ENCODE measurements at places on chromosomes 2 and 18. TPM values are rescaled to one million over a fixed set of nuclear protein-coding genes. Genes with fewer than 3 reads are reported as not detected.
A peak's percentile ranks its signal among the peaks of the same experiment; 100 is the strongest.

DNA sequence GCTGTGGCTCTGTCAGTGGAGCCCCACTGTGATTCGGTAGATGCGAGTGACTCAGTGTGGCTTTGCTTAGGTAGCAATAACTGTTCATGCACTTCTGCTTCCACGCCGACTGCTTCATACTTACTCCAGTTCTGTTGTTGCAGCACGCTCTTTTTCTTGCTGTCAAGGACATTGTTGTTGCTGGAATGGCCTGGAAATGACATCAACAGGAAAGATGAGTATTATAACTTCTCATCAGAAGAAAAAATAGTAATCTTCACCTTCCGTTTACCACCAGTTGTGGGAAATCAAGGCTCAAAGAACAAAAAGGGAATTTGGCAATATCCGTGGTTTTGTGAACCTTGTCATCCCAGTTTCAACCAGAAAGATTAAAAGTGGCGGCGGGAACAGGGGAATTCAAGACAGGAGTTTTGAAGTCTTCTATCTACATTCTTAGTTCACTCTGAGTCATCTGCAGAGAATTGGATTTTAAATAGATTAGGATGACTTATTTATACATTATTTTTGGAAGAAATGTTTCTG, 8.3 kb downstream of the TM4SF20 start:
- no peak for DNase-seq

GRCh38 chr2:99900556-99900955, 241.8 kb downstream of the AFF3 start:
- DNase-seq = no peak

DNA sequence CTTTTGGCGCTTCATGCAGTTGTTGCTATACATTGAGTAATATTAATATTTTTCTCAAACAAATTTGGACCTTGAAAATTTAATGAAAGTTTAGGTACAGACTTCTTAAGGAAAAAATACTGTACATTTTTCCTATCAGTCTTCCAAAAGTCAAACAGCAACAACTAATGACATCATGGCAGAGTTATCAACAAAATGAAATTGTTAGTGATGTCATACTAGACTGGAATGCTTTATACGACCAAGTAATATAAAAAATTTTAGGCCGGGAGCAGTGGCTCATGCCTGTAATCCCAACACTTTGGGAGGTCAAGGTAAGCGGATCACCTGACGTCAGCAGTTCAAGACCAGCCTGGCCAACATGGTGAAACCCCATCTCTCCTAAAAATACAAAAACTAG, 12.0 kb upstream of the STPG4 start:
- DNase-seq = no peak

DNA sequence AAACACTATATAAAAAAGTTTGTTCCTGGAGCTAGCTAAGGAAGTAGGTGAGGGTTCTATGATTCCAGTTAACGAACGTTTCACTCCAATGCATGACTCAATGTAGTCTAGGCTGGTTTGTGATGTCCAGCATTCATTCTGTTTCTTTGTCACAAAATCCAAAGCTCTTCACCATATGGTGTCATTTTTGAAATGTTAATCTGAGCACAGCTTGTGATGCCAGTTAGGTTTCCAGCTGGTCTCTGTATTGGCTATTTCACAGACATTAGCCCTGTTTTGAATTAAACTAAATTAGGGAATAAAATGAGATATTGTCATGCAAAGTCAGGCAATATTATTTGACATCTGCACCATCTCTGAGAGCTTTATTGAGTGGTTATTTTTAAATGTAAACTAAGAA, 159.4 kb downstream of the RBM43 start:
- no peak for DNase-seq

- no peak for DNase-seq
Measured at GRCh38 chr18:60215432-60215831, 157.1 kb downstream of the MC4R start.

DNA sequence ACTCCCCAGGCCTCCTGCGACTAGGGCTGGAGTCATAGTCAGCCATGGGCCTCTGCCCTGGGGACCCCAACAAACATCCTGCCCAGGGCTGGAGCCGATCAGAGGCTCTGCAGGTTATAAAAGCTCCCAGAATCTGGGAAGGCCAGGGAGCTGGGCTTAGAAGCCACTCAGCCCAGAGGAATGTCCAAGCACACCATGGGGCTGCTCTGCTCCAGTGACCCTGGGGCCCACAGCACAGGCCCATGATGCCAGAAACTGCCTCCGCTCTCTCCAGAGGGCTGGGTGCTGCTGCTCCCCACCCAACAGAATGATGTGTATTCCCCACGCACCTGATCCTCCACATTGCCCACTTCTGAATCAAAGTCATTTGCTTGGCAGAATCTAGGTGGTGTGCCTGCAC, 88.5 kb downstream of the ARMC9 start:
- DNase-seq = no peak

DNA sequence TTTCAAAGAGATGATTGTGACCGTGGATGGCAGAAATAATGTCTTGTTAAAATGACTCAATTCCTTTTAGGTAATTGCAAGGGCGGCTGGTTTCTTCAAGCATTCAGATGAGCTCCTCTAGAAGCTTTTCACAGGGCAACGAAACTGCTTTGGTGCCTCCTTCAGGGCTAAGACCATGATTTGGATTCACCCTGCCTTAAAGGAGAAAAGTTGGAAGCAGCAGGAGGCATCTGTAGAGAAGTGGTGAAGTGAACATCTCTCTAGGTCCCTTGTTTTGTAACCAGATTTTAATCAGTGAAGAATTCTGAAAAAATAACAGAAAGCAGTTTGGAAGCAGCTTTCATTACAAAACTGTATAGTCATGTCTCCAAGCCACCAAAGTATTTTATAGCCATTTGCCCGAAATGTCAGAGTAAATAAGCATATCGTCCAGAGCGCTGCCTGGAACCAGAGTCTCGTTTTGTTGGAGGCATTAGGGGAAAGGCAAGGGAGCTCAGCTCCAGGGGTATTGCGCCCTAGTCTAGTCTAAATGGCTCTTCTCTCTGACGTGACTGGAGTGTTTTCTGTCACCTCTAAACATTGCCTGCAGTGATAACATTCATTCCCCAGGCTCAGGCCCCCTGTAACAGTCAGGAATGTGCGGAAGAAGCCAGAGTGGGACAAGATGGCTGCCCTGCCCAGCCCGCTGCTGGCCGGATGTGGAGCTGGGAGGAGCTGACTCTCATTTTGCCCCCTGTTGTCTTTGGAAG, 57.8 kb upstream of the ITGB6 start:
- no peak for DNase-seq

GRCh38 chr2:88859461-88859860, 168.0 kb downstream of the RPIA start:
- no peak for DNase-seq

- DNase-seq = no peak
Measured at GRCh38 chr2:219466816-219467735, 31.6 kb upstream of the GMPPA start.

- no peak for DNase-seq
Measured at GRCh38 chr2:175304541-175304940, 123.0 kb upstream of the ATP5MC3 start.

- DNase-seq = no peak
Measured at GRCh38 chr2:127416506-127417001, 1.7 kb upstream of the PROC start.

- no peak for DNase-seq
Measured at GRCh38 chr18:9709304-9709877, 1.3 kb downstream of the RAB31 start.

- DNase-seq = peak; percentile 67
Measured at GRCh38 chr2:85243101-85244072, 84.4 kb downstream of the TGOLN2 start.

DNA sequence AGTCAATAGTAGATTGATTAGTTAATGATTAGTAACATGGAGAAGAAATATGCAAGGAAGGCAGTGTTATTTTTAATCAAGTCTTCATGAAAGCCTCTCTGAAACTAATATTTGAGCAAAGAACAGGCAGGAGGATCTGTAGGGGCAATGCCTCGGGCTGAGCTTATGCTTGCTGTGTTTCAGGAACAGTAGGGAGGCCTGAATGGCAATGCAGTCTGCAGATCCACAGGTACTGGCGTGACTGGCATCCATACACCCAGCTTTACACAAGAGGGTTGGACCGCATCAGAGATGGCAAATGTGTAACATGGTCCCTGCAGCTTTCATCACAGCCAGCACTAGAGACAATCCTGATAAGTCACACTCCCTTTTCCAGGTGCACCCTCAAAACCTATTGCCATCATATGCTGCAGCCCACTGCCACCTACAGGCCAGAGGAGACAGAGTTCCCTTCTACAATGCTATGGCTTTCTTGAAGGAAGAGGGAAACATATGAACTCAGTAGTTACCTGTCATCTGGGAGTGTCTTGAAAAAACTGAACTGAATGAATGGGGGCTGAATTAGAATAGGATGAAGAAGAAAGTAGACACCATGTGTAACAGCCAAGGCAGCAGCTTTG, 582.4 kb upstream of the RAB6C start:
- no peak for DNase-seq

DNA sequence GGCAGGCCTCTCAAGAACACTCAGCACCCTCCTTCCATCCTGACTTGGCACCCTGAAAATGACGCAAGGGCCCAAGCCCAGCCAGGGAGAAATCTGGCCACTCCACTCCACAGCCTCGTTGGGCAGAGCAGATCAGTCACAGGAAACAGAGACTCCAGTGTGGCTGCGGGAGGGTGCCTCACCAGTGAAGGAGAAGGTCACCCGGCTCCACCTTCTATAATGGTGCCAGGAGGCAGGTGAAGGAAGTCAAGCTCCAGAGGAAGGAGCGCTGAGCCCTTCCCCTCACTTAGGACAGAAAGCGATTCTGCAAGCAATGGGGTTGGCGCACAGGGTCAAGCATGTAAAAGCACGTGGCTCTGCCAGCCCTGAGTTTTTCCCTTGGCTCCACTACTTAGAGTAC, 35.3 kb downstream of the CRACDL start:
- no peak for DNase-seq

GRCh38 chr2:200042102-200042735, 86.8 kb downstream of the MAIP1 start:
- DNase-seq = no peak

DNA sequence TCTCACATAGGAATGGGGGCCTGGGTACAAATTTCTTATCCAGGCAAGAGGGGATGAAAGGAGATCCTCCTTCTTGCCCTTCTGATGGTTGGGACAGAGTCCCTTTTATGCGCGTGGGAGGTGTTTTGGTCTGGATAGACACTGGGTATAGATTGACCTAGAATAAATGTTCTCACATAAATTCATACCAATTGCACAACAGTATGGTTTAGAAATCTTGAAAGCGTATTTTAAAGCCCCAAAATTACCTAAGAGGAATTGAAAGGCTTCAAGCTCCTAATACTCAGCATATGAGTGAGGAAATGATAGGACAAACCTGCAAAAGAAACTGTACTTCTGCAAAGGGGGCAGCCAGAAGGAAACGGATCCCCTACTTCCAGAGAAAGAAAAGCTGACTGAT, 2.6 kb upstream of the BCL2 start:
- DNase-seq = no peak

DNA sequence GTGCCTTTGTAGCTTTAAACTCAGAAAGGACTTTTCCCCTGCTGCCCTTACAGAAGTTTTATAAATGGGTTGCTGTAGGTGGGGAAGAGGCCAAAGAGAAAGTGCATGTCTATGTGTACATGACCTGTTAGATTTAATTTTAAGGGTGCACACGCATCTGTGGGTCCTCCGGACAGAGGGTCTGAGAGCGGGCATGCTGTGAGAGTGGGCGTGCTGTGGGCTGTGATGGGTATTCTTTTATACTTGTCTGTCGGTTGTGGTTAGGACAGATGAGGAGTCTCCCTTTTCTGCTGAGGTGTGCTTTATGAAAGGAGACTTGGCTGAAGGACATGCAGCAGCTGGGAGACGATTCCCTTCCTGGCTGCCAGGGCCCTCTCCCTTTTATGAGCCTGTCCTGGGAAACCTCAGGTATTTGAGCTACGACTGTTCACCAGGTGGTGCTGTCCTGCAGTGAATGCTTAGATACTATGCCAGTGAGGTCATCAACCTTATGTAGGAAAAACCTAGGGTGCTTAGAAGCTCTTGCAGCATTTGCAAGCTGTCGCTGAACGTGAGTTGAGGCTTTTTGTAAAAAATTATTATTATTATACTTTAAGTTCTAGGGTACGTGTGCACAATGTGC, 67.5 kb downstream of the TANC1 start:
- DNase-seq = no peak

- no peak for DNase-seq
Measured at GRCh38 chr2:46008091-46008870, 288.9 kb upstream of the EPAS1 start.

- DNase-seq = no peak
Measured at GRCh38 chr2:60163691-60164090, 389.8 kb downstream of the BCL11A start.

GRCh38 chr18:43192408-43192807, 76.9 kb upstream of the RIT2 start:
- DNase-seq = no peak

DNA sequence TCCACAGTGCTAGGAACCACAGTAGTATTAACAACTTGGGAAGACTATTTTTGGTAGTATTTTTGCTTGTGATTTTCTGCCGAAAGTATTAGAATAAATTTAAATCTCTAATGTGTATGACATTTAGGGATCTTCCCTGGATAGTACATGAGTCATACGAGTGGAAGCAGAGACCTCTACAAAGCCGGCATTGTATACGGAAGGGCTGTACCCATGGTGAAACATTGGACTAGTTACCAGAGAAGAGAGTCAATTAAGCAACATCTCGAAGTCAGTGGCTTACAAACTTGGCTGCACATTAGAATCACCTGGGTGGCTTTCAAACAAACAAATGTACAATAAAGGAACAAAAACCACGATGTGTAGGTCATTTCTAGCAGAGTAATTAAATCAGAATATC, 1131.7 kb upstream of the LRRTM1 start:
- DNase-seq = no peak

- no peak for DNase-seq
Measured at GRCh38 chr2:205911306-205911705, 174.7 kb downstream of the INO80D start.

- no peak for DNase-seq
Measured at GRCh38 chr2:19936203-19936602, 34.4 kb upstream of the TTC32 start.

- no peak for DNase-seq
Measured at GRCh38 chr18:38635709-38636430, 1070.3 kb upstream of the CELF4 start.

GRCh38 chr2:179479947-179480346, 215.3 kb upstream of the SESTD1 start:
- DNase-seq = no peak

- DNase-seq = no peak
Measured at GRCh38 chr18:57581301-57581934, 5.1 kb downstream of the FECH start.

Gene GNLY
- 1.7 TPM for total RNA-seq

Gene PIKFYVE
- total RNA-seq = 13.2 TPM

Gene BCL11A
- 31.6 TPM for total RNA-seq

Gene NOSTRIN
- 14.0 TPM for total RNA-seq

Gene SLC8A1
- 958 TPM for total RNA-seq

Gene STK17B
- 6.1 TPM for total RNA-seq

Gene FAM124B
- total RNA-seq = 1.00 TPM

Gene HSBP1L1
- 13.8 TPM for total RNA-seq

Gene IL1RN
- 0.51 TPM for total RNA-seq

Gene VWA3B
- total RNA-seq = 0.32 TPM

Gene ECEL1
- total RNA-seq = not detected

Gene PKDCC
- total RNA-seq = 120 TPM

Gene G6PC2
- not detected for total RNA-seq

Gene HNMT
- 12.7 TPM for total RNA-seq

Gene ACKR3
- 27.9 TPM for total RNA-seq

Gene DNER
- total RNA-seq = 2.3 TPM

Gene VIL1
- total RNA-seq = not detected

Gene FAM161A
- total RNA-seq = 0.78 TPM

Gene HOXD1
- total RNA-seq = not detected

Gene THSD7B
- 0.59 TPM for total RNA-seq

Gene KIF5C
- 1.2 TPM for total RNA-seq
